Activated CD4-positive, alpha-beta T cell treated with anti-CD3 and anti-CD28 coated beads for 48 hours (primary cell): ENCODE measurements at places on chromosomes 5 and 9.

- DNase-seq = peak; percentile 26
These were observed 38.9 kb upstream of the N4BP3 start for GRCh38 chr5:178074266-178074952.

- no peak for DNase-seq
These were observed 29.8 kb upstream of the SLCO6A1 start for GRCh38 chr5:102528600-102528999.

DNA sequence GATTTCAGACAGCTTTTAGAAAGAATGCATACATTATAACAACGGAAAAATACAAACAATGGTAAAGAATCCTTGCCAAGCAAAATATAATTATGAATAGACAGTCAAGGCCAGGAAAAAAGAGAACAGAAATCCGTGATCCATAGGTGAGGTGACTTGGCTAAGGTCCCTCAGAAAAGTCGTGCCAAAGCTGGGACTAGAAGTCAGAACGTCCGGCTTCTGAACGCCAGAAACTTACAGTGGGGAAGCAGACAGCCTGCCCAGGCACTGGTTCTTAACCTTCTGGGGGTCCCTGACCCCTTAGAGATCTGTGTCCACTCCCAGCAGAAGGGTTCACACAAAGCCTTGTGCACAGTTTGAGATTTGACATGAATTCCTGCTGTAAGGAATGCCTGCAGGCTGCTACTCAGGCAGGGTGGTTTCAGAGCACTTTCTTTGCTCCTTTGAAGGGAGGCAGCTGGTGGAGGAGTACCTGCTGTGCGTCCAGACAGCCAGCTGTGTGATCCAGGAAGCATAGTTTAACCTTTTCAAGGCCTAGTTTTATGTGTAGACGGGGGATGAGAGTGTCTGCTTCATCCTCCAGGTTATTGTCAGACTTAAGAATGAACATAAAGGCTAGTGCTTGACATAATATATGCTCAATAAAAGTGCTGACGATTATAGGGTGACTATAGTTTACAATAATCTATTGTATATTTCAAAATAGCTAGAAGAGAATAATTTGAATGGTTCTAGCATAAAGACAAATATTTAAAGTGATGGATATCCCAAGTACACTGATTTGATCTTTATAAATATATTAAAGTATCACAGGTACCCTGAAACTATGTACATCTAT lies 852 bp downstream of the ARHGEF37 start:
- DNase-seq = no peak

DNA sequence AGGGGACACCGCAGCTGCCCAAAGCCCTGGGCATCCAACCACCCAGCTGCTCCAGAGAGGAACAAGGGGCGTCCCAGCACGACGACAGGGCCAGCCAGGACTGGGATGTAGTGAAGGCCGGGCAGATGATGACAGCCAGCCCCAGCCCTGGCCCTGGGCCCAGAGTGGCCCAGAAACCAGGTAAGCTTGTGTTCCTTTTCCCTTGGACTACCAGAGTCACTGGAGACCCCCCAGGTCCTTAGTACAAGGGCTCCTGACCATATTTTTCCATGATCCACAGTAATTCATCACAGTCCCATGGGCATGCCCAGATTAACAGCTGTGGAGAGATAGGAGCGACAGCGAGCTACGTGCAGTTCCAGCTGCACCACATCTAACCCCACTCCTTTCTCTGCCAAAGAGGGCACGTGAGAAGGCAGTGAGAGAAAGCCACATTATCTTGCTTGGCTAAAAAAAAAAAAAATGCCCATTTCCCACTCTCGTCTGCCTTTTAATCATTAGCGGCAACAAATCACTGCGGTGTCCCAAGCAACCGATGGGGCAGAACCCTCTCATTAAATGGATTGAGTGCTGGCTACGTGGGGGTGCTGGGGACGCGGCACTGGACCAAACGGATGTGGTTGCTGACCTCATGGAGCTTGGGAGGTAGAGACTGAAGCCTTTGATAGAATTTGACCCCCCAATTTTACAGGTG lies 21.7 kb upstream of the SYNPO start:
- DNase-seq = no peak

DNA sequence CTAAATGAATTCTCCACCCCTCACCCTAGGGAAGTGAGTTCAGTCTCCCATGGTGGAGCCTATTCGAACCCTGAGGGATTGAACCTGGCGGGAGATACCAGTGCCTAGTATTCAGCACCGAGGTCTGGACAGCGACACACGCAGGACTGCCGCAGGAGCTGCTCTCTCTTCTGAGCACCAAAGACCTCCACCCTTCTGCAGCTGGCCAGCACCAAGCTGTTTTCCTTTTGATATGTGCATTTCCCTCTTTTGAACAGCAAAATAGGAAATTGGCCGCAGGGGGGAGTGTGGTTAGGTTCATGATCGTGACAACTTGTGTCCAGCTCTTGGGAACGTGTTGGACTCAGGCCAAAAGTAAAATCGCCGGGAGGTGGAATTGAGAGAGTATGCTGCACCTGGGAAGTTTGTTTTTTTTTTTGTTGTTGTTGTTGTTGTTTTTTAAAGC lies 1.2 kb upstream of the PCSK1 start:
- peak; percentile 73 for DNase-seq

DNA sequence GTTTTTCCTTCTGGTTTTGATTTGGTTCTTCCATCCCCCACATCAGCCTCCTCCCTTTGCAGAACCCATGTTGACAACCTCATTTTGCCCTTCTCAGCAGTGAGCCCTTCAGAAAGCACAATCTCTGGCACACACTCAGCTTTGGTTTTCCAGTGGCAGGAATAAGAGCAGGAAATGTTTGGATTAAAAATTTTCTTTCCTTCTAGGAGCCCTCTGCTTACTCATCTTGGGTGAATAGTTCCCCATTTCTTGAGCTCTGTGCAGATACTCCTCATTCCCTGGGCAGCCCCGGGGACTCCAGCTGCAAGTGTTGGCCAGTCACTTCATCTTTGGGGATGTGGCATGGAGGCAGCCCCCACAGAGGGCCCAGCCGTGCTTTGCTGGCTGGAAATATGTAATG lies 170.5 kb downstream of the NR3C1 start:
- DNase-seq = no peak

DNA sequence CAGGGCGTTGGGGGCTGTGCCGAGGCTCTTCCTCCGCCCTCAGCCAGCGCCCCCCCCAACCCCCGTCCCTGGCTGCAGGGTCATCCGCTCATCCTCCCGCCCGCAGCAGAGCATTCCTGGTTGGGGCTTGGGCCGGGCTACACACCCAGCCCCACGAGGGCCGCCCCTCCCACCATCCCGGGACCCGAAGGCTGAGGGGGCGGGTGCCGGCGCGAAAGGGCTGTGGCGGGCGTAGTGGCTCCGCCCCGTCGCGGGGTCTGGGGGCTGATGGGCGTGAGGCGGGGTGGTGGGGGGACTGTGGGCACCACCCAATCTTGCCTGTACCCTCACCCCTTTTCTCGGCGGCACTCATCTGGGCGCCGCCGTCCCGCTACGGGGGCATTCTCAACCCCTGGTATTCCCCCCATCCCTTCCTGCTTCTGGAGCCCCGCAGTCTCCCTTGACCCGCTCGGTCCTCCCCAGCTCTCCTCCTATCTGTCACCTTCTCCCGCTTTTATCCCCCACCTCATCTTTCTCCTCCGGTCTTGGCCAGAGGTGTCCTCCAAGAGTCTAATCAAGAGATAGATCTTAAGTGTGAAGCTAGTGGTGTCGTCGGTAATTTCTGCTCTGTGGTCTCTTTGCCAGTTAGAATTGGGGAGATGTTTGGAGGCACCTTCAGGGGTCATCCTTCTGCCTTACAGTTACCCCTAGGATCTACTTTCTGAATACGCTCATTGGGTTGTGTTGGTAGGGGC lies 1.6 kb downstream of the FER start:
- DNase-seq = peak; percentile 56

GRCh38 chr5:76471406-76471805 lies 68.3 kb downstream of the IQGAP2 start:
- DNase-seq = no peak

- DNase-seq = peak; percentile 49
These were observed at the start of gene GCNT4 for GRCh38 chr5:75052192-75053053. TSS of gene GCNT4 (minus strand) at chr5:75052558. CDS start at chr5:75030037, 22,521 bp downstream.

GRCh38 chr5:132665574-132666080 lies 7.7 kb downstream of the IL13 start:
- no peak for DNase-seq

DNA sequence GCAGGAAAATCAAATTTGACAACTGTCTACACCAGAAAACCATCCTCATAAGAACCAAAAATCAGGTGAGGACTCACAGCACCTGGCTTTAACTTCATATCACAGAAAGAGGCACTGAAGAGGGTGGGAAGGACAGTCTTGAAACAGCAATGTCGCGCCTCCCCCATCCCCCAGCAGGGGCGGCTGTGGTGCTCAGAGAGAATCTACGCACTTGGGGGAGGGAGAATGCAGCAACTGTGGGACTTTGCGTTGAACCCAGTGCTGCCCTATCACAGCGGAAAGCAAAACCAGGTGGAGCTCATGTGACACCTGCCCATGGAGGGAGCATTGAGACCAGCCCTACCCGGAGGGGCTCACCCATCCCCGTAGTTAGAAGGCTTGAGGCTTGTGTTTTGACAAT lies 191.8 kb downstream of the MSX2 start:
- DNase-seq = no peak

DNA sequence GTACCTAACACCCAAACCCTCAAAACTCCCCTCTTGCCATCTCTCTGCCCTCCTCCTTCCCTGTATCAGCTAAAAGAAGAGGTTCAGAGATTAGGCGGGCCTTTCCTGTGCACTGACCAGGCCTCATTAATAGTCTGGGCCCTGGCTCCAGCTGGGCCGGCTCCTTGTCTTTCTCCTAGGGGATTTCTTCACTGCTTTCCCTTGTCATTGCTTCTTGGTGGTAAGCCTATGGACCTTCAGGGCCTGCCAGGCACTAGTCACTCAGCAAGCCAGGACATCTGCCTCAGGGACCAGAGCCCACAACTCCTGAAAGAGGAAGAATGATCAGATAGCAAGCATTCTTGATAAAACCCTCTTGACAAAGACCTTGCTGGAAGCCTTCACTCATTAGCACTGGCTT lies 50.9 kb downstream of the MRRF start:
- no peak for DNase-seq

DNA sequence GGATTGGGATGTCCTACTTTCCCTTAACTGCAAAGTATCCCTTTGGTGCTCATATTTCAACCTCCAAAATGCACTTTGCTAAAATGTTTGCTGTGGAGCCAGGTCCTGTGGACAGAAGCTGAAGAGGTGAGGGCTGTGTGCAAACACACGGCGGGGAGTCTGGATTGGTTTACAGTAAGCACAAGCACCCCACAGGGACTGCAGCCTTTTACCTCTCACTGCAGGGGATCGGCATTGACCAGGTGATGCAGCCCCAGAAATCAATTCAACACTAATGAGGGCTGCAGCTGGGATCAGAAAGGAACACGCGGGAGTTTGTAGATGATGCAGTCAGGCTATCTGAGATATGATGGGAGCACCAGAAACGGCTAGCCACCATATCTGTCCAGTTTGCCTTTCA lies 450.9 kb downstream of the CCDC171 start:
- DNase-seq = no peak

DNA sequence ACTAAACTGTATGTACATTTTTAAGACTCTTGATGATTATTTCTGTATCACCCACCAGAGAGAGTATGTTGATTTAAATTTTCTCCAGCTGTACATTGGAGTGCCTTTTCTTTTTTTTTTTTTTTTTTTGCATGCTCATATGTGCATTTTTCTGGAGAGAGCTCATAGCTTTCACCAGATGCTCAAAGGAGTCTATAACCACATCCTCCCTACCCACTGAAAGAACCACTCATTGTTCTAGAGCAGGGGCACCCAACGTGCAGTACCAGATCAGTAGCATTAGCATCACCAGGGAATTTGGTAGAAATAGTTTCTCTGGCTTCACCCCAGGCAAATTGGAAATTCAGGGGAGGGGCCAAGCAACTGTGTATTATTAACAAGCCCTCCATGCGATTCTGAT lies 53.9 kb upstream of the TMEM171 start:
- no peak for DNase-seq
